ENCODE measurements at places on chromosomes 13 and 19.

GRCh38 chr19:49801966-49802661 is 11.0 kb downstream of the FUZ start:
- DNase-seq = peak; percentile 86

DNA sequence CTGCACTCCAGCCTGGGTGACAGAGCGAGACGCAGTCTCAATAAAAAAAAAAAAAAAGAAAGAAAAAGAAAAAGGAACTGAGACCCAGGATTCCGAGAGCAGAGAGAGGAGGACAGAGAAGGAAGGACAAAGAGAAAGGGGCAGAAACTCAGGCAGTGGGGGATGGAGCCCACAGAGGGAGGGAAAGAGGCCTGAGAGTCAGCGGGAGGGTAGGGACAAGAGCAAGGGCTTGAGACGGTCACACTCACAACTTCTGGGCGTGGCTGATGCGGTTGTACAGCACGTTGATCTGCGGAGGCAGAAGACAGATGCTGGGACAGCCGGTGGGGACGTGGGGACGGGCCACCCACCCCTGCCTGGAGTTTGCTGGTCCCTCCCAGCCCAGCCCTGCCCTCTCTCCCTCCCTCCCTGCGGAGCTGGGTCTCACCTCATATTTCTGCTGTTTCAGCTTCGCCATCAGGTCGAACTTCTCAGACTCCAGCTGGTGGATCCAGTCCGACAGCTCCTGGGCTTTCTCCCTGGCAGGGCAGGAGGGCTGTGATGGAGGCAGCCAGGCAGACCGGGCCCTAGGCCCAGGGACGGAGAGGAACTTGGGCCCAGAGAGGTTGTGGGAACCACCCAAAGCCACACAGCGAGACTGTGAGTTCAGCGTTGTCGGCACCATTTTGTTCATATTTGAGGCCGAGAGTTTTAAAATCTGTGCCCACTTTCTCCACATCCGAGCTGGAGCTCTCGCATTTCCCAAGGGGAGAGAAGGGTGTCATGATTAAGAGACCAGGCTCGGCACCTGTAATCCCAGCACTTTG is 15.2 kb downstream of the TNNT1 start:
- no peak for DNase-seq

GRCh38 chr19:3234800-3235199 is 10.3 kb downstream of the CELF5 start:
- DNase-seq = no peak

- no peak for DNase-seq
Measured at GRCh38 chr19:42054205-42054604, 15.8 kb downstream of the GRIK5 start.

DNA sequence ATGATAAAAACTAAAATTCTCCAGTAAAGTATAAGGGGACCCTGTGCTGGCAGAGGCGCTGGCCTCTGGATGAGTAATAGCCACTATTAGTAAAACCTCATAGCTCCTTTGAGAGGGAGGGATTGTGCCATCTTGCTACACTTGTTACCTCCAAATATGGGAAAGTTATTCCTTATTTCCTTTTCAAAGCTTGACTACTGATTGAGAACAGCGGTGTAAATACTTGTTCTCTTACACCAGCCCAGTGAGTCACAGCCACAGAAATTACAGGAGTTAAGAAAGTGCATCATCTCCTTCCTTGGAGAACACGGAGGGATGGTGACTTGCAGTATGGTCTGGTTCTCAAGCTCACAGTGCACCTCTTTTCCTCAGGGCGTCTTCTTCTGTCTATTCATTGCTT is 379.0 kb downstream of the EFNB2 start:
- no peak for DNase-seq

Data from SK-N-DZ (cell line).